Activated CD8-positive, alpha-beta T cell treated with anti-CD3 and anti-CD28 coated beads, Interleukin-2, amount 10 ng/mL, durations not matched to agents 7 days and 5 days (primary cell): ENCODE measurements at places on chromosomes 13 and 19.

- H3K27ac ChIP-seq, result no peak overlapping the region
- no peak overlapping the region for H3K4me3 ChIP-seq
- DNase-seq, result no peak
- no peaks in the 10 kb centered on the region for H3K4me1 ChIP-seq
Measured at GRCh38 chr13:51348069-51348967, 8.8 kb downstream of the SERPINE3 start.

DNA sequence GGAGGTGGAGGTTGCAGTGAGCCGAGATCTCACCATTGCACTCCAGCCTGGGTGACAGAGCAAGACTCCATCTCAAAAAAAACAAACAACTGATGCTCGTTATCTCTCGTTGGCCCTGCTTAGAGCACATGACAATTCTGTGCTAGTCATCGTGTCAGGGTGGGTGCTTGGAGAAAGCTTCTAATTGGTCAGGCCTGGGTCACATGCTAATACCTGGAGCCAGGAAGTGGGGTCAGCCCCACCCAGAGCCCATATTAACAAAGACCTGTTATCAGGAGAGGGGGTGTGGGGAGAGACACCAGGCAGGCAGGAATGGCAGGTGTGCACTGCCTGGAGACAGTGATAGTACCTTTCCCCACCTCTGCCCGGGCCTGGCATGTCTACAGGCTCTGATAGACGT lies 84.9 kb downstream of the DPF1 start:
- no peak for DNase-seq
- no peak overlapping the region for H3K4me3 ChIP-seq
- no peaks in the 10 kb centered on the region for H3K36me3 ChIP-seq
- H3K4me1 ChIP-seq, result peaks cover 3% of the 10 kb centered on the region
- no peaks in the 10 kb centered on the region for H3K27me3 ChIP-seq

DNA sequence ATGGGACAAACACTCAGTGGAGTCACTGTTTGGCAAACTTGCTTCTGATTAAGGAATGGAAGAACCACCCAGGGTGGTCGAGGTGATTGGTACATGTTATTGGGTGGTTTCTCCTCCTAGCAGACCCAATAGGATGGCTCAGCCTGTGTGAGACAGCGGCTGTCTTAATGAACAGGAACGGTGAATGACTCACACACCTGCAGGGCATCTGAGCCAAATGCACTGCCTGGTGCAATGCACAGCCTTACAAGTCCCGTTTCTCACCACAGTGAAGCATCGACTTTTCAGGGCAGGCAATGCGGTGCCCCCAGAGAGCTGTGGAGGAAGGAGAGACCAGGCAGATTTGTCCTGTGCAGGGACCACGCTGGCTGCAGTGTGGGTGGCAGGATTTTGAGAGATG lies 238.5 kb downstream of the FGF9 start:
- H3K27me3 ChIP-seq, result no peaks in the 10 kb centered on the region
- no peaks in the 10 kb centered on the region for H3K36me3 ChIP-seq
- H3K4me3 ChIP-seq, result no peak overlapping the region
- no peak for DNase-seq
- H3K27ac ChIP-seq, result no peak overlapping the region

- H3K4me3 ChIP-seq, result no peak overlapping the region
- no peak for DNase-seq
- no peaks in the 10 kb centered on the region for H3K4me1 ChIP-seq
- H3K27ac ChIP-seq, result no peak overlapping the region
- peaks cover 1% of the 10 kb centered on the region for H3K36me3 ChIP-seq
Measured at GRCh38 chr19:4291184-4291732, 10.9 kb downstream of the TMIGD2 start.

DNA sequence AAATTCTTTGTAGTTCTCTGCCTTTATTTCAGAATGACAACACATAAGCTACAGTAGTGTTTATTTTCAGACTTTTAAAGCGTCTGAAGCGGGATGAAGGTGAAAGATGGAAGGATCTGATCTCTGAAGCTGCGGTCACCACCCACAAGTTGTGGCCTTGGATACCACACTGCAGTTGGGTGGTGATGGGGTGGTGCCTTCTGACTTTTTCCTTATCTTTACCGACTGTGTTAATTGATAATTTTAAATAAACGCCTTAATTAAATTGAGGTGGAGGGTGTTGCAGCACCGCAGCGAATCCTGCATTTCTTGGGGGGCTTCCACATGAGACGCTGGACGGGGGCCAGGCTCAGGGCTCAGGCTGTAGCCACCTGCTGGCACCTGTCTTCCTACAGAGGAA lies 1.3 kb downstream of the TFDP1 start:
- H3K27me3 ChIP-seq, result no peaks in the 10 kb centered on the region
- H3K27ac ChIP-seq, result peak overlapping the region; percentile 88
- H3K4me3 ChIP-seq, result peak overlapping the region; percentile 89
- no peak for DNase-seq
- H3K36me3 ChIP-seq, result peaks cover 49% of the 10 kb centered on the region

DNA sequence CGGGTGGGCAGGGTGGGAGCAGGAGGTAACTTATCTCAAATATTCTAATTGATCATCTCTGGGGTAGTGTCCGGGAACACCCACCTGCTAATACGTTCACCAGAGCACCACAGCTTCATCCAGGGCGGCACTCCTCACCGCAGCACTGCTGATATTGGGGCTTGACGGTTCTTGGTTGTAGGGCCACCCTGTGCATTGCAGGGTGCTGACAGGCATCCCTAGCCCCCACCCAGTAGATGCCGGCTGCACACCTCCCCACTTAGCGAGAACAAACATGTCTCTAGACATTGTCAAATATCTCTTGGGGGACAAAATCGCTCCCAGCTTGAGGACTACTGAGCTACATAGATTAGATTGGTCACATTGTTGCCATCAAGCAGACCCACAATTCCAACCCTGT lies 73.9 kb upstream of the WASF3 start:
- no peak overlapping the region for H3K27ac ChIP-seq
- H3K36me3 ChIP-seq, result no peaks in the 10 kb centered on the region
- H3K4me1 ChIP-seq, result peaks cover 14% of the 10 kb centered on the region

DNA sequence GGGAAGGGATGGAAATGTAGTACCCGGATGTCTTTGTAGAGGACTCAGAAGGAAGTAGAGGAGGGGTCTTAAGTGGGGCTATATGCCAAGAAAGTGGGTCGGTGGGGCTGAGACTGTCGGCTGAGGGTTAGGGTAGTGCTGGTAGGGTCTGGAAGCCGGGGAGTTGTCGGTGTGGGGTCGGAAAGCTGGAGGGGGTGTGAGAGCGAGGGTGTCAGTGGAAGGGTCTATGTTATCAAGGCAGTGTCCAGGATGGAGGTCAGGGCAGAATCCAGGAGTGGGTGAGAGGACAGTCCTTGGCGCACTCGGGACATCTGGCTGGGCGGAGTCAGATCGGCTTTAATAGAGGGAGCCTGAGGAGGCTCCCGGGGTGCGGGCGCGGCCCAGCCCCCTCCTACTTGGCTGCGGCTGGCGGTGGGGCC lies 1.7 kb downstream of the HSPB6 start:
- no peak for DNase-seq
- H3K4me1 ChIP-seq, result peaks cover 37% of the 10 kb centered on the region
- no peaks in the 10 kb centered on the region for H3K27me3 ChIP-seq
- no peak overlapping the region for H3K27ac ChIP-seq
- no peak overlapping the region for H3K4me3 ChIP-seq

- no peaks in the 10 kb centered on the region for H3K27me3 ChIP-seq
- no peak overlapping the region for H3K27ac ChIP-seq
- H3K4me3 ChIP-seq, result no peak overlapping the region
- no peaks in the 10 kb centered on the region for H3K4me1 ChIP-seq
Measured at GRCh38 chr13:103961129-103961528, 894.9 kb upstream of the SLC10A2 start.

DNA sequence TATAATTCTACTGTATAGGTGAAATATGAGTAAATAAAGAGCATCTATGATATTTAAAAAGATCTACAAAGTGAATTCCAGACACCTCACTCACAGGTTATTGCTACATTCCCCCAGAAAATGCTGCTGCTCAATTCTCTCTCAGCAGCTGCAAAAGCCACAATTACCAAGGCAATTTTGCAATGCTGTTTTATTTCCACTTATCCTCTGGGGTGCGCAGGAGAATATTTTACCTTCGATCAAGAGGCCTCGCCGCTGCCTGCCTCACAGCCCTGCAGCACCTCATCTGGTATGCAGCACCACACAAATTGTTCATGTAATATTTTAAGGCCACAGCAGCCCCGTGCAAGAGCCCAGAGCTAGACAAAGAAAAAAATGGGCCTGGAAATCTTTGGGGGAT lies 333.2 kb downstream of the DNAJC15 start:
- no peaks in the 10 kb centered on the region for H3K36me3 ChIP-seq
- DNase-seq, result no peak
- H3K27me3 ChIP-seq, result no peaks in the 10 kb centered on the region
- peaks cover 7% of the 10 kb centered on the region for H3K4me1 ChIP-seq
- H3K27ac ChIP-seq, result no peak overlapping the region
- H3K4me3 ChIP-seq, result no peak overlapping the region

- H3K4me3 ChIP-seq, result no peak overlapping the region
- no peak overlapping the region for H3K27ac ChIP-seq
- peaks cover 12% of the 10 kb centered on the region for H3K27me3 ChIP-seq
Measured at GRCh38 chr13:46520166-46520565, 32.8 kb upstream of the LRCH1 start.

GRCh38 chr13:114135731-114136171 lies 3.3 kb upstream of the RASA3 start:
- H3K27me3 ChIP-seq, result peaks cover 22% of the 10 kb centered on the region
- no peak overlapping the region for H3K27ac ChIP-seq
- H3K4me1 ChIP-seq, result peaks cover 29% of the 10 kb centered on the region
- peaks cover 9% of the 10 kb centered on the region for H3K36me3 ChIP-seq

- DNase-seq, result no peak
- H3K27ac ChIP-seq, result no peak overlapping the region
- H3K4me1 ChIP-seq, result no peaks in the 10 kb centered on the region
- no peaks in the 10 kb centered on the region for H3K36me3 ChIP-seq
Measured at GRCh38 chr13:23642110-23642509, 71.9 kb downstream of the TNFRSF19 start.

GRCh38 chr13:44280456-44280855 lies 93.2 kb upstream of the SERP2 start:
- H3K4me3 ChIP-seq, result no peak overlapping the region
- DNase-seq, result no peak
- H3K27me3 ChIP-seq, result peaks cover 16% of the 10 kb centered on the region
- H3K4me1 ChIP-seq, result peaks cover 17% of the 10 kb centered on the region

- H3K27me3 ChIP-seq, result peaks cover 11% of the 10 kb centered on the region
- peak; percentile 76 for DNase-seq
- peaks cover 14% of the 10 kb centered on the region for H3K4me1 ChIP-seq
- H3K4me3 ChIP-seq, result peak within 1 kb of the TSS; percentile 80
- peaks cover 13% of the 10 kb centered on the region for H3K36me3 ChIP-seq
Measured at GRCh38 chr19:12052497-12053169, at the start of gene ZNF878. Gene ZNF878 (minus strand): TSS chr19:12052961. CDS start chr19:12052801, 160 bp downstream.

- DNase-seq, result no peak
- H3K4me3 ChIP-seq, result no peak overlapping the region
- H3K27ac ChIP-seq, result no peak overlapping the region
- H3K4me1 ChIP-seq, result peaks cover 36% of the 10 kb centered on the region
Measured at GRCh38 chr19:658059-658839, 4.8 kb downstream of the RNF126 start.

DNA sequence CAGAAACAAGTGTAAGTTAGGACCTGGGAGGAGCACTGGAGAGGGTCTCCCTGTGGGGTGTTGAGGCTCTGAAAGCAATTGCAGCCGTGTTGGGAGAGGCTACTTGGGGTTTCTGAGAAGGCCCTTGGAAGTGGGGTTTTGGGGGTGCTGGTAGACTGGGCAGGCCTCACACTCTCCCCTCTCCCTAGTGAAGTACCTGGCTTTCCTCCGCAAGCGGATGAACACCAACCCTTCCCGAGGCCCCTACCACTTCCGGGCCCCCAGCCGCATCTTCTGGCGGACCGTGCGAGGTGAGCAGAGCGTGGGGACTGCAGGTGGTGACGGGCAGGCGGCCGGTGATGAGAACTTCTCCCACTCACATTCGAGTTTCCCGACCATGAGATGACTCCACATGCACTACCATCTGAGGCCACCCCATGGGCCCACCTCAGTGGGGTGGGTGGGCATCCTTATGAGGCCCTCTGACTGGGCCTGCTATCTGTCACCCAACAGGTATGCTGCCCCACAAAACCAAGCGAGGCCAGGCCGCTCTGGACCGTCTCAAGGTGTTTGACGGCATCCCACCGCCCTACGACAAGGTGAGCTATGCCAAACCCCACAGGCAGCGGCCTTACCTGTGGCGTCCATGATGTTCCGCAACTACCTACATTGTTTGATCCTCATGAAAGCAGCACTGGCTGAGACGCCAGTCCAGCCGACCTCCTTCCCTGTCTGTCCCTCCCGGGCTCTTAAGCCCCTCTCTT lies 3.0 kb downstream of the RPL13A start:
- H3K4me3 ChIP-seq, result peak overlapping the region; percentile 98
- peaks cover 79% of the 10 kb centered on the region for H3K36me3 ChIP-seq
- peaks cover 64% of the 10 kb centered on the region for H3K4me1 ChIP-seq

DNA sequence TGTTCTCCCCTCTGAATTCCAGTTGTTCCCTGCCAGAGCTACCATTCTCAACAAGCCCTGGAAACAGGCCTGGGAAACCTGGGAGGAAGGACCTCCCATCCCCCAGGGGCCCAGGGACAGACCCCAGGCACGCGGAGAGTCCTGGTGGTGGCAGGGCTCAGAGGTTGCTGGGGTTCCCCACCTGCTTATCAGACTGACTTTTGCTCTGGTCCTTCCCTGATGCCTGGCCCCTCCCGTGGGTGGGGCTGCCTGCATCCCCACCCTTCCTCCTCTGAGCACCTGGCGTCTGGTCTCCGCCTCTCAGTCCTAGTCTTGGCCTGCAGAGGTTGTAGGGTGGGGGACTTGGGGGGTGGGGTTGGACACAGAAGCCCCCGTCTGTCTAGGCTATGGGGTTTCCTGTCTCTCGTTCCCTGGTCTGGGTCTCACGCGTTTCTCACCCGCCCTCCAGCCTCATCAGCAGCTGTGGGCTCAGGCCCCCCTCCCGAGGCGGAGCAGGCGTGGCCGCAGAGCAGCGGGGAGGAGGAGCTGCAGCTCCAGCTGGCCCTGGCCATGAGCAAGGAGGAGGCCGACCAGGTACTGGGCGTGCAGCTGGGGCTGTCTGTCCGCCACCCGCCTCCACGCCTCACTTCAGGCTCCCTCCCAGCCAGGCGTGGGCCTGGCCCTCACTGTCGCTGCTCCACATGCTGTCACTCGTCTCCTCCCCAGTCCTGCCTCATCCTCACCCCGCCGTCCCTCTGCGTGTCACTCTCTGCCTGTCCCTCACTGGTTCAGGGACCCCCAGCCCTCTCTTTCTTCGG lies 13.6 kb downstream of the EPN1 start:
- peaks cover 31% of the 10 kb centered on the region for H3K36me3 ChIP-seq
- DNase-seq, result no peak
- H3K27me3 ChIP-seq, result no peaks in the 10 kb centered on the region
- H3K27ac ChIP-seq, result no peak overlapping the region
- no peak overlapping the region for H3K4me3 ChIP-seq
- H3K4me1 ChIP-seq, result peaks cover 4% of the 10 kb centered on the region

DNA sequence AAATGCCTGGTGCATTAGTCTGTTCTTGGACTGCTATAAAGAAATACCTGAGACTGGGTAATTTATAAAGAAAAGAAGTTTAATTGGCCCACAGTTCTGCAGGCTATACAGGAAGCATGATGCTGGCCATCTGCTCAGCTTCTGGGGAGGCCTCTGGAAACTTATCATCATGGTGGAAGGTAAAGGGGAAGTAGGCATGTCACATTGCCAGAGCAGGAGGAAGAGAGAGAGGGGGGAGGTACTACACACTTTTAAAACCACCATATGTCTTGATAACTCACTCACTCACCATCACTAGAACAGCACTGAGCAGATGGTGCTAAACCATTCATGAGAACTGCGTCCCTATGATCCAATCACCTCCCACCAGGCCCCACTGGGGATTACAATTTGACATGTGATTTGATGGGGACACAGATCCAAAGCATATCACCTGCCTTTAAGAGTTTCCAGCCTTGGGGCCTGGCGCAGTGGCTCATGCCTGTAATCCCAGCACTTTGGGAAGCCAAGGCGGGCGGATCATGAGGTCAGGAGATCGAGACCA lies 219.0 kb downstream of the KATNAL1 start:
- H3K4me3 ChIP-seq, result no peak overlapping the region
- no peak overlapping the region for H3K27ac ChIP-seq
- no peak for DNase-seq
- peaks cover 2% of the 10 kb centered on the region for H3K4me1 ChIP-seq
- no peaks in the 10 kb centered on the region for H3K36me3 ChIP-seq
